ENCODE measurements at places on chromosomes 2 and 18.
A peak's percentile ranks its signal among the peaks of the same experiment; 100 is the strongest.

GRCh38 chr2:6605836-6606505, 259.7 kb downstream of the CMPK2 start:
- no peak for DNase-seq

- no peak for DNase-seq
Measured at GRCh38 chr2:100240386-100240785, 81.9 kb downstream of the LONRF2 start.

DNA sequence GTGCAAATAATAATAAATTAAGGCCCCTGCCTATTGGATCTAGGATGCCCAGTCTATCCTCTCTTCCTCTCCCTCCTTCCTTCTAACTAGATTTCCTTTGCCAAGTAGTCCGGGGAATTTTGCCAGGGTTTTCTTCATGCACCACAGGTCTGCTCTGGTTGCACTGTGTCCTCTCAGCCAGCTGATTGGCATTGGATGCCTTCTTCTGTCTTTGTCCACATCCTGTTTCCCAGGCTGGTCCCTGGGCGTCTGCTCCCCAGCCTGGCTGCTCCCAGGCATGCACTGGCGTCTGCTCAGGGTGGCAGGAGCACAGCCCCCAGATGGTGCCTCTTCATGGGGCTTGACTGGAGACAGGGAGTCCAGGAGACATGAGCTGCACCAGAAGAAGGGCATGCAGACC, 66.4 kb downstream of the GALR1 start:
- DNase-seq: no peak

- DNase-seq: no peak
Measured at GRCh38 chr2:130826821-130827501, 9.8 kb upstream of the ARHGEF4 start.

GRCh38 chr2:85780316-85781012, 26.7 kb downstream of the ATOH8 start:
- no peak for DNase-seq

GRCh38 chr18:45379903-45380302, 235.4 kb upstream of the SLC14A2 start:
- no peak for DNase-seq

GRCh38 chr2:11963966-11964365, 217.5 kb downstream of the LPIN1 start:
- DNase-seq: no peak

DNA sequence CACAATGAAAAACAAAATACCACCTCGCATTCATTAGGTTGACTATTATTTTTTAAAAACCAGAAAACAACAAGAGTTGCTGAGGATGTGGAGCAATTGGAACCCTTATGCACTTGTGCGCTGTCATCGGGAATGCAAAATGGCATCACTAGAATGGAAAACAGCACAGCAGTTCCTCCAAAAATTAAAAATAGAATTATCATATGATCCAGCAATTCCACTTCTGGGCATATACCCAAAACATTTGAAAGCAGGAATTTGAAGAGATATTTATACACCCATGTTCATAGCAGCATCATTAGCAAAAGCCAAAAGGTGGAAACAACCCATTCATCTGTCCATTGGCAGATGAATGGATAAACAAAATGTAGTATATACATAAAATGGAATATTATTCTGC, 11.9 kb upstream of the NMUR1 start:
- no peak for DNase-seq

GRCh38 chr2:7895289-7895688, 786.6 kb upstream of the ID2 start:
- DNase-seq: no peak

DNA sequence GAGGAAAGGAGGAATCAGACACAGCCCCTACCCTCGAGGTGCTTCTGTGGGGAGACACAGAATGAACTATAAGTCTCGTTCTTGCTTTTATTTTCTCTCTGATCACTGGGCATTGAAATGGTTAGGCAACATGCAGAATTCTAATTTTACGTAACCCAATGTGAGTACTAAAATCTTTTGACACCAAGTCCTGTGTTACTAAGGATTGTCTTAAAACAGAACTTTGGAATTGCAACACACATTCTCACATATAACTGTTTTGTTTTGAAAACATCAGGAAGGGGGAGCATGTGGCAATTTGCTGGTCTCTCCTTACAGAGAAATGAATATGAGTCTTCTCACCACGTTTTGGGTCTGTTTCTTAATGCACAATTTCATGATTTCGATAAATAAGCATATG, 23.6 kb upstream of the SULT1C4 start:
- DNase-seq: no peak

- no peak for DNase-seq
Measured at GRCh38 chr2:44267796-44268648, 7.3 kb upstream of the SLC3A1 start.

GRCh38 chr2:121055088-121055487, 229.9 kb downstream of the TFCP2L1 start:
- DNase-seq: no peak

DNA sequence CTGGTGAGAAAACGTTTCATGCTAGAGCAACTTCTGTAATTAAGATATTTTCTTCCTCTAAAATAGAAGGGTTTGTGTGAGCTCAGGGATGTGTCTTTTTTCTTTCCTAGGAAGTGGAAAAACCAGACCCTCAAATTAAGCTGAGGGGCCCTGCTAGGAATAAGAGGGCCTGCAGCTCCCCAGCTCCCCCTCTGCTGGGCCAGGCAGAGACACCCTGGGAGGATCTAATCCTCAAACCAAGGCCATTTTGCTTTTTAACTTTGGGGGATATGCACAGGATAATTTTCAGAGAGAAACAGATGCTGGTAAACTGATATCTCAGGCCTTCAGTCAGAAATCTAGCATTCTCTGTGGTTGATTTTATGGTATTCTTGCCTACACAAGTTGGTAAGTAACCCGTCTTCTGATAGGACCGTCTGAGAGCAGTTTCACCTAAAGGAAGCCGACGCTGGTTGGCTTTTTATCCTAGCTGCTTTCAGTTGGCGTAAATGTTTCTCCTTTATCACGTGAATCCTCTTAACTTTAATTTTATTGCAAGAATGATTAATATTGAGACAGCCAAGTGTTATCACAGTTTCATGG, 34.8 kb downstream of the SNTG2 start:
- no peak for DNase-seq

- DNase-seq: no peak
Measured at GRCh38 chr2:226763320-226763719, 36.3 kb downstream of the IRS1 start.

- DNase-seq: peak; percentile 56
Measured at GRCh38 chr2:25341753-25342371, at the start of gene DNMT3A. Gene DNMT3A, minus strand, starts transcription at chr2:25341925. Its CDS starts 27,941 bp downstream, at chr2:25313984.

DNA sequence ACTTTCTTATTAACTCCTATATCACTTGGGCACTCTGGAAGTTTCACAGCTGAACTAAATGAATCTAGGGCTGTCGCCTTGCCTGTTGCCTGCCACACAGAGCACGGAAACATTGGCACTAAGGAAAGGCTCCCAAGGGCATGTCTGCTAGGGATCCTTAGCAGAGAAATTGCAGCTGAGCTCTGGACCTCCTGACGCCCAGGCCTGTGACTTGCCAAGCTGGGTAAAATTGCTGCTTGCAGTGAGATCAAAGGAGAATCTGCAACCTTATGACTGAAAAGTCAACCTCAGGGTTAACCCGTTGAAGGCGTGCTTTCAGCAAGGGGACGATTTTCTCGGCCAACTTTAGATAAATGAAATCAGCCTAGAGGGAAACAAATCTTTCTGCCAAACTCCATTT, 189.8 kb downstream of the NCK2 start:
- no peak for DNase-seq

GRCh38 chr2:144548532-144549191, 28.7 kb upstream of the ZEB2 start:
- DNase-seq: no peak

GRCh38 chr2:105919191-105919811, 174.6 kb downstream of the NCK2 start:
- no peak for DNase-seq

GRCh38 chr2:21356086-21356856, 232.5 kb downstream of the TDRD15 start:
- DNase-seq: no peak

DNA sequence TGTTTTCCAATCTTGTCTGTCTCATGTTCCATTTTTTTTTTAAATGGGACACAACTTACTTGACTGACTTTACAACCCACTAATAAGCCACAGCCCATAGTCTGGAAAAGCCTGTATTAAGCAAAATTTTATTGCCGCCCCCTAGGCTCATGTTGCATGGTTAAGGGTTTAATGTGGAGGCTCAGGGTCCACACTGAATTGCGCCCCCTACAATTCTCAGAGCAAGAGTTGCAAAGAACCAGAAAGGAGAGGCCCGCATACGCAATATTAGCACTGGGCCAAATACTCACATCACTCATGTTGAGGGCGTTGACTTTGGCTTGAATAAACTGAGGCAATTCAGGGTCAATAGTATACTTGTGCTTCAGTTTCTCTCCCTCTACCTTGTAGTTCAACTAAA, 65.5 kb downstream of the NEB start:
- DNase-seq: no peak

DNA sequence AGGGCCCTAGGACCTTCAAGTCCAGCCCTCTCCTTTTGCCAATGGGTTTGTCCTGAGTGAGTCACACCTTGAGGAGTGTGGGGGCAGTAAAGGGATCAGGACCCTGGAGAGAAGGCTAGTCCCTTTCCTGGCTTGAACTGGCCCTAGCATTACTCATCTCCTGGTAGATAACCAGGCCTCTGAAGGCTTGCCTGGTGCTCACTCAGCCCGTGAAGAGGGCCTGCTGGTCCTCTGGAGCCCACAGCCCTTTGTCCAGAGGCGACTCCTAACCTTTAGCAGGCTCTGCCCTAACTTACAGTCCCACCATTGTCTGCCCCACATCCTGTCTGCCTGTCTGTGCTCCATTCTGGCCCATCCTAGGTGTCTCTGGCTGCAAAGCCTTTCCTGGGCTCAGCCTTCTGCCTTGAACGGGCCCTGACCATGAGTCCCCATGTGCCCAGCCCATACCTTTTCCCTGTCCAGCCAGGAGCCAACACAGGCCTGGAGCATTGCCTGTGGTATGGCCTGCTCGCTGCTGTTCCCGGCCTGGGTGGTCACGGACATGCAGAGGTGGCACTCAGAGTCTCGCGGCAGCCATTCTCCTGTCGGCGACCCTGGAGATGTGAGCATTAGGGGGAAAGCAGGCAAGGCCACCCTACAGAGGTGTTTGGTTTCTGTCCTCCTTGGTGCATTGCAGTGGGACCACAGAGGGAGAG, 5.0 kb downstream of the SFTPB start:
- DNase-seq: no peak

DNA sequence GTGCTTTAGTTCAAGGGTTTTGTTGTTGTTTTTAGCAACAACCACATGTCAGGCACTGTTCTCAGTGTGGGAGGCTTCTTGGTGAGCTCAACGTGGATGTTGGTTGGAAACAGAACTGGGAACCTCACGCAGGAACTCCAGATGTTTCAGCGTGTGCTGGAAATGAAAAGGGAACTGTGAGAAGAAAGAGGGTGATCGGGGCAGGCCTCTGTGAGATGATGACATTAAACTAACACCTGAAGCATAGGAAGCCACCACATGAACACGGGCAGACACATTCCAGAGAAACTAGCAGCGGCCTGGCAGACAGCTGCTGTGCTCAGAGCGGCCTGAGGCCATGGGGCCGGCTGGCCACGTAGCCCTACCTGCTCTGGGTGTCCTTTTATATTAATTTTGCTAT, 66.4 kb downstream of the COA5 start:
- no peak for DNase-seq

- DNase-seq: no peak
Measured at GRCh38 chr18:70520867-70521266, 232.0 kb downstream of the SOCS6 start.

- no peak for DNase-seq
Measured at GRCh38 chr2:35454966-35455638, 900.5 kb upstream of the CRIM1 start.

DNA sequence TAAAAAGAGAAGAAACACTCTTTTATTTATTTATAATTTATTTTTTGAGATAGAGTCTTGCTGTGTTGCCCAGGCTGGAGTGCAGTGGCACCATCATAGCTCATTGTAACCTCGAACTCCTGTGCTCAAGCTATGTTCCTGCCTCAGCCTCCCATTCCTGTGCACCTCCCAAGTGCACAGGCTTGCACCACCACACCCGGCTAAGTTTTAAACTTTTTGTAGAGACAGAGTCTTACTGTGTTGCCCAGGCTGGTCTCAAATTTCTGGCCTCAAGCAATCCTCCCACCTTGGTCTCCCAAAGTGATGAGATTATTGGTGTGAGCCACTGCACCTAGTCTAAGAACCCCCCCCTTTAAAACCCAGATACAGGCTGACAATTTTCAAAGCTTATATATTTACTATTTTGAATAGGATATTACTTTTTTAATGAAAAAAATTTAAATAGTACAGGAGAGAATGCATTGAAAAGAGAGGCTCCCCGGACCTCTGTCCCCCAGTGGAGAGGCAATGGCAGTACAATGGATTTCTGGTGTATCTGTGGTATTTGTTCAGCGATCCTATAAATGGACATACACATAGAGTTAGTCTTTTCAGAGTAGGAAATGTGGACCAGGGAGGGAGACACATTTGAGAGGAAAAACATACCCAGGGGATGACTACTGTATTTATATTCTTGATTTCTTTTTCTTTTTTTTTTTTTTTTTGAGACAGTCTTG, 48.1 kb upstream of the CNOT11 start:
- DNase-seq: no peak

GRCh38 chr2:9230881-9231280, 24.3 kb downstream of the ASAP2 start:
- DNase-seq: no peak

GRCh38 chr2:236633219-236633570, 63.6 kb downstream of the ACKR3 start:
- no peak for DNase-seq

- DNase-seq: no peak
Measured at GRCh38 chr2:67399831-67400489, 2.8 kb downstream of the ETAA1 start.

- DNase-seq: no peak
Measured at GRCh38 chr18:35780937-35781336, 191.5 kb upstream of the RMP24 start.

DNA sequence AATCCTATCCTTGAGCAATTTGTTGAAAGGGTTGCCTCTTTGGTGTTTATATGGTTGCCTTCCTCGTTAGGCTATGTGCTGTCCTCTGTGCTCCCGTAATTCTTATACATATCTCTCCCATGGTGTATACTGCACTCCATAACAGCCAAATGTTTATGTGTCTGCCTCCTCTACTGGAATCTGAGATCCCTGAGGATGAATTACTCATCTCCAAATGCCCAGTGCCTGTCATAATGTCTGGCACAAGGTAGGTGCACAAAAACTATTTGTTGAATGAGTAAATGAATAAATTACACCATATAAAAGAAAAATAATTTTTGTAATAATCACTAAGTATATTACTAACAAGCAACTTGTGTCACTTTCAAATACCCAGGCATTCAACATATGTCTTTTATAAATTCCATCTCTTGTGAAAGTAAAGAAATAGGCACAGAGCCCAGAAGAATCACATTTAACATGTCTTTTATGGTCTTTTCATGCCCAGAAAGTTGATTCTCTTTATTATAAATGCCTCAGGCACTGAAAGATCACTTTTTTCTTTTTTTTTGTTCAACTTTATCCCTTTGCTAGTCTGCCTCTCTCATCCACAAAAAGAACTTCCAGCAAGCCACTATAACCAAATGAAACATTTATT, 164.9 kb downstream of the CCDC148 start:
- no peak for DNase-seq

GRCh38 chr2:16123856-16124780, 183.8 kb downstream of the MYCN start:
- no peak for DNase-seq
